ENCODE measurements at places on chromosomes 12 and 14.

DNA sequence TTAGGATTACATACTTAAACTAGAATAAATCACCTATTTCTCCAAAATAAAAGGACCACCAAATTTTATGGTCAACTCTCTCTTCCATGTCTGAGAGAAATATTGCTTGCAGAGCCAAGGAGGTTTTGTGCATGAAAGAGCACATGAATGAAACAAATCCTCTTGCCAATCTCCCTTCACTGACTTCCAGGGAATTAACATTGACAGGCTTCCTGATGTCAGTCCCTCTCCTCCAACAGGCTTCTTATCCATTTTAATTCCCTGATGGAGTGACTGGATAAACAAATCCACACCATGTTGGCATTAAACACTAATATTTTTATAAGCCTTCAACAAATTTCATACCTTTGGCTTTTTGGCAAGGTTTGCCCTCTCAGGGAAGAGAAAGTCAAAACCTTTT lies 45.3 kb upstream of the CNTN1 start:
- no peak for DNase-seq

DNA sequence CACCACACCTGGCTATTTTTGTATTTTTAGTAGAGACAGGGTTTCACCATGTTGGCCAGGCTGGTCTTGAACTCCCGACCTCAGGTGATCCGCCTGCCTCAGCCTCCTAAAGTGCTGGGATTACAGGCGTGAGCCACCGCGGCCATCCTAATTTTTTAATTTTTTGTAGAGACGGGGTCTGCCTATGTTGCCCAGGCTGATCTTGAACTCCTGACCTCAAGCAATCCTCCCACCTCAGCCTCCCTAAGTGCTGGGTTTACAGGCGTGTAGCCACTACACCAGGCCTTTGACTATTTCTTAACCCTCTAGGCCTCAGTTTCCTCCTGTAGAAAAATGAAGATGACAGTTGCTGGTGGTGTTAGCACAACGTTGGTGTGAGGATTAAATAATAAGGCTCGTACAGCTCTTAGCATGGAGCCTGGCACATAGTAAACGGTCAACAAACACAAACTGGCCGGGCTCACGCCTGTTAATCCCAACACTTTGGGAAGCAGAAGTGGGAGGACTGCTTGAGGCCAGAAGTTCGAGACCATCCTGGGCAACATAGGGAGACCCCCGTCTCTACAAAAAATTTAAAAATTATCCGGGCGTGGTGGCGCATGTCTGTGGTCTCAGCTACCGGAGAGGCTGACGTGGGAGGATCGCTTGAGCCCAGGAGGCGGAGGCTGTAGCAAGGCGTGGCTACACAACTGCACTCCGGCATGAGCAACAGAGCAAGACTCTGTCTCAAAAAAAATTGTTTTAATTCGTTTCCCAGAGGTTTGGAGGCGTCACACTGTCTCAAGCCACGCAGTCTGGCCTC lies 979 bp downstream of the DDX54 start:
- DNase-seq = no peak

GRCh38 chr14:79511146-79511545 lies 700.2 kb downstream of the DIO2 start:
- no peak for DNase-seq

- DNase-seq = no peak
These were observed 13.5 kb downstream of the TCL1A start for GRCh38 chr14:95700221-95700976.

- no peak for DNase-seq
These were observed 25.4 kb downstream of the CDC42BPB start for GRCh38 chr14:103031956-103032355.

- no peak for DNase-seq
These were observed 32.8 kb downstream of the KIF26A start for GRCh38 chr14:104171029-104171697.

DNA sequence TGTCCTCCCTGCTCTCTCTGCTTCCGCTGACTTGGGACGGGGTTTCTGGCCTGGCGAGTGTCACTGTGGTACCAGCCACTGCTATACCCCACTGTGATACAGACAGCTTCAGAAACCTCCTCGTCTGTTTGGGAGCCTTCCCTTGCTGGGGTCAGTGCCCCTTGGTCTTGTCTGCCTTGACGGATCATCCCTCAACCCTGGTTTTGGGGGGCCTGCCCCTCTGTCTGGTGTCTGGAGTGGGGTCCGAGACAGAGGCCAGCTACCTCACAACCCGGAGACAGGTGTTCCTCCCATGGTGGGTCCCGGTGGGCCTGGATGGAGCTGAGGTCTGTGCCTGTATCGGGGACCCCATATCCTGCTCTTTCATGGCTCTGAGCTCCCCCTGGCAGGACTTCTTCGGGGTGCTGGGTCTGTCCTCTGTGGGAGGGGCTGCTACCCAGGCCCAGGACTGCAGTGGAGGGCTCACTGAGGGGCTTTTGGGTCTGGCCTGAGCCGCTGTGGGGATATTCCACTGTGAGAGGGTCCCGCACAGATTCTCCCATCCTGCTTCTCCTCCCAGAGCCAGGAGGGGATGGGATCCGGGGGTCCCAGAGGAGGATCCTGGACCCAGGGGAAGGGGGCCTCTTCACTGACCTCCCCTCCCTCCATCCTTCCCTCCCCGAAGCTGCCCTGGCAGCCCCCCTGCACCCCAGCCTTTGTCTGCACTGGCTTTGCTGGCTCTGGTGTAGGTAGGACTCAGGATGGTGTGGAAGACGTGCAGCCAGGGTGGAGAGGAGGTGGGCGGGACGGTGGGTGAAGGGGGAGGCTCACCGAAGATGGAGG lies 365.5 kb downstream of the TMEM121 start:
- DNase-seq = no peak

DNA sequence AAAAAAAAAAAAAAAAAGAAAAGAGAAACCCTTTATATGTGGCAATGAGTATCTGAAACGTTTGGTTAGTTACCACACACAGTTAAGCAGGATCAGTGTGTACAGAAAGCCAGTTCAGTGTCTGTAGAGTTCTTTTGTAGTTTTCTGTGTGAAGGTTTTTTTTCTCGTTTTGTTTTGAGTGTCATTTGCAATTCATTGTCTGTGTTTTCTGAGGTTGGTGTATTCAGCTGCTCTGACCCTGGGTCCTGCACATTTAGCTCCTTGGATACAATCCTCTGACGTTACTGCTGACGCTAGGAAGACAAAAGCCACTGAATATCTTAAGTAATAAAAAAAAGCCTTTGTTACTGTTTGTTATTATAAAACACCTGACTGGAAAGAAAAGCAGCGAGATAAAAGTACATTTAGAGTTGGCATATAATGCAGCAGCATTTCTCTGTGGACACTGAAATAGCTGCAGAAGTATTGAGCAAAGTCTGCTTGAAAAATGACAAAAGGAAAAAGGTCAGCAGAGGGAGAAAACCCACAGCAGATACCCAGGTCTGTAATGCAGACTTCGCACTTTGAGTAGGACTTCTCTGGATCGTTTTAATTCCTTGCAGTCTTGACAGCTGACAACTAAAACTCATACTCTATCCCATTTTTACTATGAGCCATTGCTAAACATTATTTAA lies 89.0 kb downstream of the POLR3B start:
- no peak for DNase-seq

- no peak for DNase-seq
These were observed 23.6 kb downstream of the RFLNA start for GRCh38 chr12:124318278-124319020.

DNA sequence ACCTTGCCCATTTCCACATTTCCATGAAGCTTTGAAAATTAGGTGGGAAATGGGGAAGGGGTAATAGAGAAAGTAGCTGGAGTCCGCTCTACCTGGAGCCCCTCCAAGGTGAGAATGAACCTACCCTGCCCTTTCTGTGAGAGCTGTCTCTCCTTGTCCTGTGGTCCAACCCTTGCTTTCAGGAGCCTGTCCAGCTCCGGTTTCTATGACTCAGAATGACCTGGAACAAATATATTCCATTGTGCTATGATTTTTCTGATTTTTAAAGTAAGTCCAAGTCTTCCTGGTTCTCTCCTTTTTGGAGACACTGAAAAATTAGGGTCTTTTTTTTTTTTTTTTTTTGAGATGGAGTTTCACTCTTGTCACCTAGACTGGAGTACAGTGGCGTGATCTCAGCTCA lies 89.1 kb upstream of the VASH1 start:
- no peak for DNase-seq

GRCh38 chr12:24864796-24865125 lies 84.1 kb downstream of the BCAT1 start:
- DNase-seq = no peak

GRCh38 chr12:27999521-27999920 lies 27.0 kb upstream of the PTHLH start:
- DNase-seq = no peak

GRCh38 chr14:88535813-88536212 lies 19.0 kb downstream of the PTPN21 start:
- no peak for DNase-seq

GRCh38 chr12:89393551-89394121 lies 41.3 kb upstream of the DUSP6 start:
- no peak for DNase-seq

DNA sequence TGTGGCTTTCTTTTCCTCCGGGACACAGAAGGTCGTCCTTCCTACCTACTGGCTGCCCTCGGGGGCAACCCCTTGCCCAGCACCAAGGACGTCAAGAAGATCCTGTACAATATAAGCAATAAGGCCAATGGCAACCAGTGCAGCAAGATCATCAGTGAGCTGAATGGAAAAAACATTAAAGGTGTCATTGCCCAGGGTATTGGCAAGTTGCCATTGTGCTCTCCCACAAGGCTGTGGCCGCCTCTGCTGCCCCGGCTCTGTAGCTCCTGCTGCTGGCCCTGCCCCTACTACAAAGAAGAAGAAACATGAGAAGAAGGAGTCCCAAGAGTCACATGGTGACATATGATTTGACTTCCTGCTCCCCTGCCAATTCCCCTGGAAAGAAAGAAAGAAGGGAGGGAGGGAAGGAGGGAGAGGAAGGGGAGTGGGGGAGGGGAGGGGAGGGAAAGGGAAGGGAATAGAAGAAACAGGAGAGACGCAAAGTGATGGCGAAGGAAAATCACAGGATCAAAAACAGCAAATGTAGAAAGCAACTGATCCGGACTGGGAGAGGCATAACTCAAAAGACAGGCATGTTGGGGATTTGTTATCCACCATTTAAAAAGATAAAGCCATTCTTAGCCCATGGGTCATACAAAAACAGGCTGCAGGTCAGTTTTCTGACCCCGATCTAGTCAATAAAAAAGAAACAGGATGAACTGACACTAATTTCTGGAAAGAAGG lies 61.3 kb upstream of the RESF1 start:
- peak; percentile 41 for DNase-seq

- no peak for DNase-seq
These were observed 23.3 kb downstream of the PAPLN start for GRCh38 chr14:73260574-73260973.

- DNase-seq = no peak
These were observed 200.0 kb downstream of the FOXG1 start for GRCh38 chr14:28966416-28967233.

Measured in CD4-positive, alpha-beta T cell treated with Interleukin-6 for 4 hours (primary cell).